ENCODE measurements at places on chromosomes 7 and 10. TPM values are rescaled to one million over a fixed set of nuclear protein-coding genes. Genes with fewer than 3 reads are reported as not detected.

ADAMTS14 gene
- 3.4 TPM for total RNA-seq

EGR2 gene
- not detected for total RNA-seq

ITPRID1 gene
- not detected for total RNA-seq

PKD1L1 gene
- 2.6 TPM for total RNA-seq

RNLS gene
- total RNA-seq: 1.5 TPM

ANXA8L1 gene
- 0.06 TPM for total RNA-seq

SPDYE16 gene
- not detected for total RNA-seq

DNA sequence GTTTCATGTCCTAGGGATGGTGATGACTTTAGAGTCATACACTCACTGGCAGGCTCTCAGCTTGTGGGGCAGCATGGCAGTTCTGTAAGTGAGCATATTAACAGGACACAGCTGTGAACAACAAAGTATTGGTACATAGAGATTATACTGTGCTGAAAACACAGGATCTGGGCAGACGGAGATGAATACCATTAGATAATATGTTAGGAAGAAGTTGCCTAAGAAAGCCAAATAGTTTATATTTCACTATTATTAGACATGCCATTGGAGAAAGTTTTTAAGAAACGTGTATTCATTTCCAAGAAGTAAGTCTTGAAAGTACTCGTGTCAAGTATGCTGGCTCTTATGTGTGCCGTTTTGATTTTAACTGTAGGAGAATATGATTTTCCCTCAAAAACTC lies 274.5 kb downstream of the INHBA start:
- DNase-seq: no peak

- DNase-seq: no peak
These were observed 45.5 kb upstream of the DDC start for GRCh38 chr7:50610521-50611277.

GRCh38 chr7:129126314-129126713 lies 18.2 kb upstream of the TSPAN33 start:
- no peak for DNase-seq

DNA sequence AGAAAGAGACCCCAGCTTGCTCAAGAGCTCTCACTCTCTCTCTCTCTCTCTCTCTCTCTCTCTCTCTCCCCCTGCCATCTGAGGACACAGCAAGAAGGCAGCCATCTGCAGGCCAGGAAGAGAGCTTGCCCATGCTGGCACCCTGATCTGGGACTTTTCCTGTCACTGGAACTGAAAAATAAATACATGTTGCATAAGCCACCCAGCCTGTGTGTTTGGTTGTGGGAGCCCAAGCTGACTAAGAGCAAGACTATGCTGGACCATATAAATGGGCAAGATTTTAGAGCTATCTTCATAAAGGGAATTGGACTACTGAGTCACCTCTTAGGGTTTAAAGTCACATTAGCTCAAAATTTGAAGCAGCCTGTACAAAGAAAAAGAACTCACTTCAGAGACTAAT lies 98.6 kb downstream of the SLC16A9 start:
- DNase-seq: no peak

DNA sequence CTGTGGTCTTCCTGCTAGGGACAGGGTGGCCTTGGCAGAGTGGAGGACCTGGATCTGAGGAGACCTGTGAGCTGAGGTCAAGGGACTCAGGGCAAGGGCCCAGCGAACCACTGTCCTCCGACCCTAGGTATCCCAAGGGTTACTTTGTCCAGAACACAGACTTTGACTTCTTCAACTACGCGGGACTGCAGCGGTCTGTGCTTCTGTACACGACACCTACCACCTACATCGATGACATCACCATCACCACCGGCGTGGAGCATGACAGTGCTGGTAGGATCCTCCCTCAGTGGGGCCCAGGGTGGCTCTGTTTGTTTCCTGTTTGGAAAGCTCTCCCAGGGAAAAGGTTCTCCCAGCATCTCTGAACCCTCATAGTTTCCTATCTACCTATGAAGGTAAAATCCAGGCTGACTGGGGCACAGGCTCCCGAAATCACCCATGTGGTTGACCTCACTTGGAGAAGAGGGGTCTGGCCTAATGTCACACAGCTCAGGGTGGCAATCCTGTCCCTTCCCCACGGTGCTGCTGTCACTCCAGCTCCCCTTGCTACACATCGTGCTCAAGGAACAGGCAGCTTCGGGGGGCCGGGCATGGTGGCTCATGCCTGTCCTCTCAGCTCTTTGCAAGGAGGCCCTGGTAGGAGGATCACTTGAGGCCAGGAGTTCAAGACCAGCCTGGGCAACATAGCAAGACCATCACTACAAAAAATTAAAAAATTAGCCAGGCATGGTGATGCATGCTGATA lies 57.6 kb downstream of the ZNF727 start:
- DNase-seq: no peak

- DNase-seq: no peak
These were observed 67.5 kb downstream of the PFKFB3 start for GRCh38 chr10:6269953-6270867.

GRCh38 chr10:1552881-1553670 lies 184.2 kb downstream of the ADARB2 start:
- no peak for DNase-seq

DNA sequence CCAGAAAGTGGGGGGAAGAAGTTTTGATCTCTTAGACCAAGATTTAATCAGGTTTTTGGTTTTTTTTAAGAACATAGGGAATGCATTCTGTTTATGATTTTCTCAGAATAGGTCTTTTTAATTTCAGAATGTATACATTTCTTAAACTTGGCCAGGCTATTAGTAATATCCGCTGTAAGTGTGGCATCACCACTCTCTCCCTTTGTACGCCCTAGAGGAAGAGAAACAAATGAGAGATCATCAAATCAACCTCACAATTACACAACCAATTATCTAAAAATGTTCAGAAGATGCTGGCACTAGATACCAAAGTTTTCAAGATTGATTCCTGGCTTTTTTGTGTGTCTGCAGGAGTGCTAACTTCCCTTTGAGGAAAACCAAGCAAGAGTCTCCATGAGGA lies 70.0 kb downstream of the KLF6 start:
- DNase-seq: no peak

GRCh38 chr7:34772296-34772938 lies 114.4 kb downstream of the NPSR1 start:
- DNase-seq: no peak

- DNase-seq: no peak
These were observed 39.3 kb downstream of the TMEM270 start for GRCh38 chr7:73900286-73900685.

- DNase-seq: no peak
These were observed 7.4 kb upstream of the LAMB1 start for GRCh38 chr7:108010377-108010776.

DNA sequence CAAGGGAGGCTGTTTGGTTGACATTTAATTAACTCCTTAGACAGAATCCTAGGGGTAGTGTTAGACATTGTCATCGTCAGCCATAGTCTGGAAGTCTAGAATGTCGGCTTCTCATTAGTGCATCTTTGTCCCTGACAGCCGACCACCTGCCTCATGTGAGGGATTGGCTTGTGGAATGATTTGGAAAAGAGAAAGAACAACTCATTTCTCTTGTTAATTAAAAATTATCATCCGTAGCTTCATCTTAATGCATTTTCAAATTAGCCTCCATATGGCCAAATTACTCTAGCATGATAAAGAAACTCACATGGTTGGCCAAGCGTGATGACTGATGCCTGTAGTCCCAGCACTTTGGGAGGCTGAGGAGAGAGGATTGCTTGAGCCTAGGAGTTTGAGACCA lies 97.7 kb upstream of the PARD3 start:
- DNase-seq: no peak

Data from glomerular endothelial cell (primary cell).